ENCODE measurements at places on chromosomes 1 and 21.

DNA sequence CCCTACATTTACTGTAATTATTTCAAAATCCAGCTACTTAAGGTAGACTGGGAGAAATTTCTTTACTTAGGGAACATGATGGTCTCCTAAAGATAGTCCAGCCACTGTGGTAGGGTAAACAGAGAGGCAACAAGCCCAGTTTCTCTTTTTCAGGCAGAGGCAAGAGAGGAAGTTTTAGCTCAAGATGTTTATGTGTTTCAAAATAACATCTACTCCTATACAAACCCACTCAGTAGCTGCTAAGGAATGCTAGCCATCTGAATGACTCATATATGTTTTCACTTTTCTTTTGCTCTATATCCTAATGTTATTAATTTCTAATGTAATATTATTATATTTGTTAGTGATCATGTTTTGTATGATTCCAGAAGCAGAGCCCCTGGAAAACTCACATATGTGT lies 856.6 kb downstream of the PLA2G4A start:
- no peak for DNase-seq

GRCh38 chr1:150535511-150536287 lies 13.5 kb upstream of the ADAMTSL4 start:
- DNase-seq, result no peak

DNA sequence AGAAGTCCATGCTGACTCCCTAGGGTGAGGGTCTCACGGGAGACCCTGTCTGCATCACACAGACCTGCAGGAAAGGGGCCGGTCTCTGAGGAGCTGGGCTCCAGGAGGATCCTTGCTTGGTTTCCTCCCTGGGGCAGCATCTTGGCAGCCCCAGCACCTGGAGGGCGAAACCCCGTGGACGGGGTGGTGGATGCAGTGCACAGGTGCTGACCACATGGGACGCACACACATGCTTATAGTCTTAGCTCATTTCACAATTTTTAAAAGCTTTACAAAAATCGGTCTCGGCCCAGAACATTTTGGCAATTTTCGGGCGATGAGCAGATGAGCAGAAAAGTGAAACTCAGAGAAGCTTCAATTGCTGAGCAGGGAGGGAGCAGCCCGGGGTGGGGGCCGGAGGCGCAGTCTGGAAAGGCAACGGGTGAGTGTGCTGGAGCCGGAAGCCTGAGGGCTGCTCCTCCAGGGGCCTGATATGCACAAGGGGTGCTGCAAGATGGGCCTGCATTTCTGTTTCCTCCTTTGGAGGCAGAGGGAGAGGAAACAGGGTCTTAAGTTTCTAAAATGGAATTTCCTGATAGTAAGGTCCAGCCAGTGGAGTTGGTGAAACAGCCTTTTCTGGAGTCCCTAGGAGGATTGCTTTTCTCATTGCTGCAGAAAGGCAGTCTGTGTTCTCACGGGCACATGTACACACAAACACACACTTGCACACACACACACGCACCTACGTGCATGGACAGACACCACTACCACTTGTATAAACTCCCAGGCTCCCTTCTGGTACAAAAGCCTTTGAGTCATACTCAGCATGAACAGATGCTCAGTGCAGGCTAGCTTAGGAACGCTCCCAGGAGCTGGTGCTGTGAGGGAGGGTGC lies 60.6 kb downstream of the SCCPDH start:
- no peak for DNase-seq

GRCh38 chr1:118077331-118078045 lies 107.5 kb downstream of the SPAG17 start:
- no peak for DNase-seq

GRCh38 chr21:39121600-39122355 lies 61.5 kb downstream of the PSMG1 start:
- DNase-seq, result no peak

GRCh38 chr1:161172776-161173376 lies 4.4 kb downstream of the B4GALT3 start:
- no peak for DNase-seq

DNA sequence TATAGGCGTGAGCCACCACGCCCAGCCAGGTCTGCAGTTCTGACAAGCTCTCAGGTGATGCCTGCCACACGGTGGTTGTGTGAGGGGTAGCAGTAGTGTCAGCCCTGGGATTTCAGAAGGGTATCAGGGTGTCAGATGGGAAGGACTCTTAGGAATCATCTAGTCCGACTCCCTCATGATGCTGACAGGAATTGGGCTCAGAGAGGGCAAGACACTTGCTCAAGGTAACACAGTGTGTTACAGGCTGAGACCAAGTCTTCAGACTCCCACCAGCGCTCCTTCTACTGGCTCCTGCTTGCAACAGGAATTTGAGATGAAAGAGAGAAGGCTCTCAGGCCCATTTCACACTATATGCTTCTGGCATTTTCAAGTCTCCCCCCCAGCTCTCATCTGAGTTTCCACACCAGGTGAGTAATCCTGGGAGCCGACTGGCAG lies 6.9 kb downstream of the HTR1D start:
- no peak for DNase-seq

Measured in stimulated activated CD8-positive, alpha-beta memory T cell treated with anti-CD3 and anti-CD28 coated beads, Interleukin-4, amount 100 ng/mL, for 4 hours (primary cell).